Fibroblast of lung (primary cell): ENCODE measurements at places on chromosomes 16 and 17. TPM values are rescaled to one million over a fixed set of nuclear protein-coding genes. Genes with fewer than 3 reads are reported as not detected.

NACA2 gene
- total RNA-seq, result not detected in 2 replicates

HASPIN gene
- 0.51 and 2.0 TPM in 2 replicates for total RNA-seq

ANKRD40 gene
- total RNA-seq, result 34.4 and 34.5 TPM in 2 replicates

TP53TG3B gene
- total RNA-seq, result not detected in 2 replicates

TMC8 gene
- not detected in 2 replicates for total RNA-seq

HIGD1B gene
- total RNA-seq, result not detected in 2 replicates
